ENCODE measurements at places on chromosomes 5 and 9. TPM values are rescaled to one million over a fixed set of nuclear protein-coding genes. Genes with fewer than 3 reads are reported as not detected.

Gene FOXD4L6
- not detected for total RNA-seq

Gene TCF7
- total RNA-seq = 11.2 TPM

Gene DRD1
- 0.07 TPM for total RNA-seq

Gene SLC34A1
- not detected for total RNA-seq
